ENCODE measurements at places on chromosomes 12 and 14.

DNA sequence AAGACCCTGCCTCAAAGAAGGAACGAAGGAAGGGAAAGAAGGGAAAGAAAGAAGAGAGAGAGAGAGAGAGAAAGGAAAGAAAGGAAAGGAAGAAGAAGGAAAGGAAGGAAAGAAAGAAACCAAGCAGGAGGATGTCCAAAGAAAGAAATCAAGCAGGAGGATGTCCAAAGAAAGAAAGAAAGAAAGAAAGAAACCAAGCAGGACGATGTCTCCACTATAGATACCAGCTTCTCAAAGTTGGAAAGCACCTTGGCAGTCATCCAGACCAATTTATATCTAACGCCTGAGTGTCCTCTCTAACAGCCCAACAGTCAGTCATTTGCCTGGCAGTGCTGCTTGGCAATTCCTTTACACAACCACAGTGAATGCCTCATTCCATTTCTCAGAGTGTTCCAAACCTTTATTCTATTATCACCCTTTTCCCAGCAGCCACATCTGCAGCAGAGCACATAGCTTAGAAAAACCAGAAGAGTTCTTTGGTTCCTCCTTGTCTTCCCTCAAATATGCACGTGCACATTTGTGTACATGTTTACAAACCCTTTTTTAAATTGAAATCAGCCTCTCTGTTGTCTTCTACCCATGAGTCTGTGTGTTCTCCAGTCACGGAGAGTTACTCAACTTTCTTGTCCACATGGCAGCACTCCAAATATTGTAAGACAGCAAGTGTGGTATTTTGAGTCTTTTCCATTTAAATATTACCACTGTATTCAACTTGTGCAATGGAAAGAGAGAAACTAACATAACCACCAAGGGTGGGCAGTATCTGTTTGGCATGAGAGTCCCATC lies 138.4 kb downstream of the STXBP6 start:
- DNase-seq, result no peak

- DNase-seq, result no peak
Observed at GRCh38 chr12:69459477-69459876, 10.7 kb upstream of the FRS2 start.

GRCh38 chr12:91835693-91836092 lies 310.0 kb downstream of the BTG1 start:
- DNase-seq, result no peak

GRCh38 chr12:6664902-6665301 lies 2.0 kb upstream of the ING4 start:
- no peak for DNase-seq

DNA sequence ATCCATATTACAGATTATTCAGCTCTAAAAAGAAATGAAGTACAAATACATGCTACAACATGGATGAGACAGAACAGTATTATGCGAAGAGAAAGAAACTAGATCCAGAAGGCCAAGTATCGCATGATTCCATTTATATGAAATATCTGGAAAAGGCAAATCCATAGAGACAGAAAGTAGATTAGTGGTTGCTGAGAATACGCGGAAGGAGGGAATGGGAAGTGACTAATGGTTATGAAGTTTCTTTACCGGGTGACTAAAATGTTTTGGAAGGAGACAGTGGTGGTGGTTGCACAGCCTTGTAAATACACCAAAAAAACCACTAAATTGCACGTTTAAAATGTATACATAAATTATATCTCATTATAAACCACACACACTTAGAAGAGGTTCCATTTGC lies 12.5 kb downstream of the PRDM4 start:
- DNase-seq, result no peak

DNA sequence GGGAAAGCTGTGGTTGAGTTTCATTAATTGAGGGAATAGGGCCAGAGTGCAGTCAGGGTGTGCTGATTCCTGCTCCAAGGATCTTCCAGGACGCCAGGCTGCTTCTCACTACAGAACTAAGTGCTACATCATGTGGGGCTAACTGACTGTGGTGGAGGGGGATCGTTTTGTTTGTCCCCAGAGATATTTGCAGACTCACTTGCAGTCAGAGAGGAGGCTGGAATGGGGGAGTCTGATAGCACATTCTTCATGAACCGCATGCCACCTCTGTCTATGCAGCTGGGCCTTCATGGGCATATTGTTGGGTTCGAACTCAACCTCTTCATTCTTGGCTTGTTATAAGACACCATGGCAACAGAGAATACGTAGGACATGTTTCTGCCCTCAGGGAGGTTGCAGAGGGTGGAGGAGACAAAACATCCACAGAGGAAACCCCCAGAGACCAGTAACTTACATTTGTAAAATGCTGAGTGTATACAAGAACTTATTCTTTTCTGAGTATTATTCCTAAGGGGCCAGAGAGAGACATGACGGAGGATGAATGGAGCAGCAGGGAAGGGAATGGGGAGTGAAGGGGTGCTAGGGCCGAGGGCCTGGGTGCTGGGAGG lies 13.0 kb downstream of the KRT7 start:
- DNase-seq, result no peak

DNA sequence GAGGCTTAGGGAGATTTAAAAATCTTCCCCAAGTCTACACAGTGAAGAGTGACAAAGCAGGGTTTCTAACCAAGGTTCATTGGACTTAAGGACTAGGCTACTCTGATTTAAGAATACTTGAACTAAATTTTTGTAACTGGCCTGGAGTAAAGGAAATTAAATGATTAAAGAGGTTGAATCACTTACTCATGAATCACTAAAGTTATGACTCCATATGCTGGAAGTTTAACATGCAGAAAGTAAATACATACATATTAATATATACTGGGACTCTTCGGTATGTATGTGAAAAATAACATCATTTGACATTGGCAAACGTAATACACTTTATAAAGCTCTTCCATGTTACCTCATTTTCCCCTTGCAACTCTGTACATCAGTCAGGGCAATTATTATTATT lies 322.9 kb downstream of the KCNH5 start:
- DNase-seq, result no peak

DNA sequence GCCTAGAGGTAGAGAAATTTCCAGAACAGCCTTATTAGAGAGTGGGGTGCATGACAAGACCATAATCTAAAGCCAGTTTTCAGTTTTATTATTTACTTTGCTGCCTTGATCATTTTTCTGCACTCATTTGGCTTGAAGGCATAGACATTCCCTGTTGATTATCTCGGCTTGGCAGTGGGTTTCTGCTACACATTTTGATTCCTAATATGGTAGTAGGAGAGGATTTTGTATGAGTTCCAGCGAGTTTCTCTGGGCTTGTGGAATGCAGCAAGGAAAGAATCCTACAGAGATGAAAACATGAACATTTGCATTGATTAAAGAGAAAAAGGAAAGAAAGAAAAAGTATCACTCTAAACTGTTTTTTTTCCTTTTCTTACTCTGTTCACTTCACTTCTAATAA lies 281.2 kb downstream of the PAWR start:
- no peak for DNase-seq

DNA sequence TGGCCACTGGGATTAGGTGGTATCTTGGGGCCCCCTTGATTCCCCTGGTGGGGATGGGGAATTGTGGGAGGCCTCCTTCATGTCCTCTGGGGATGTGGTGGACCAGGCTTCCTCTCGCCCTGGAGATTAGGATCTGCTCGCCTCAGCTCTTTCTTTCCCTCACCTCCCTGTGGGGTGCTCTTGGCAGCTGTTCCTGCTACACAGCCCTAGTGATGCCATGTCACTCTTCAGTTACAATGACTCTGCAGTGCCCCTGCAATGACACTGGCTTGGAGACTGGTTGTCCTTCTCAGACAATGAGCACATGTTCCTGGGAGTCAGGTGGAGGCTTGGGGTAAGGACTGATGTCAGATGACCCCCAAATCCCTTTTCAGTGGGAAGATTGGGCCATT lies 83.9 kb downstream of the ADCK1 start:
- DNase-seq, result no peak

DNA sequence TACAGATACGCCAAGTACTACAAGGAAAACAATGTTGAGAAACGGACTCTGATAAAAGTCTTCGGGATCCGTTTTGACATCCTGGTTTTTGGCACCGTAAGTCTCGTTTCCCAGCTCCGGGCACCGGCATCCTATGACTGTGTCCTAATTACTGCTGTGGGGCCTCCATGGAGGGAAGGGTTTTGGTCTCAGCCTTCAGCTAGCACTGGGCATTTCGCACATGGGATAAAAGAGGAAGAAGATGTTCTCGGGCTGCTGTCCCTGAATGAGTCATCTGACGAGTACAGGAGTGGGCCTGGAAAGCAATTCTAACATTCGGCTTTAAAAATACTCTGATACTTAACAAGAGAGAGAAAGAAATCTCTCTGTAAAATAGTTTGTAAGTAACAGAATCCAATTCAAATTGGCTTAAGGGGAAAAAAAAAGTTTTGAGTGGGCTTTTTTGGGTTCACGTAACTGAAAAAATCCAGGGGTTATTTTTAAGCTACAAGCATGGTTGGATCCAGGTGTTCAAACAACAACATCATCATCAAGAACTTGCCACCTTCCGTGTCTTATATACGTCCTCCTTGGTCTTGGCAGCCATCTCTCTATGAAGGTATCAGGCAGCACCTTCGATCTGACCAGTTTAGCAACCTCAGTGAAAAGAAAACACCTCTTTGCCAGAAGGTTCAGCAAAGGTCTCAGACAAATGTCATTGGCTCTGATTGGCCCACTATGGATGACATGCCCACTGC lies 34.4 kb upstream of the P2RX4 start:
- DNase-seq, result no peak

GRCh38 chr12:82682326-82682725 lies 4.4 kb upstream of the TMTC2 start:
- DNase-seq, result no peak

- no peak for DNase-seq
Observed at GRCh38 chr14:24263848-24264247, 871 bp upstream of the TGM1 start.

DNA sequence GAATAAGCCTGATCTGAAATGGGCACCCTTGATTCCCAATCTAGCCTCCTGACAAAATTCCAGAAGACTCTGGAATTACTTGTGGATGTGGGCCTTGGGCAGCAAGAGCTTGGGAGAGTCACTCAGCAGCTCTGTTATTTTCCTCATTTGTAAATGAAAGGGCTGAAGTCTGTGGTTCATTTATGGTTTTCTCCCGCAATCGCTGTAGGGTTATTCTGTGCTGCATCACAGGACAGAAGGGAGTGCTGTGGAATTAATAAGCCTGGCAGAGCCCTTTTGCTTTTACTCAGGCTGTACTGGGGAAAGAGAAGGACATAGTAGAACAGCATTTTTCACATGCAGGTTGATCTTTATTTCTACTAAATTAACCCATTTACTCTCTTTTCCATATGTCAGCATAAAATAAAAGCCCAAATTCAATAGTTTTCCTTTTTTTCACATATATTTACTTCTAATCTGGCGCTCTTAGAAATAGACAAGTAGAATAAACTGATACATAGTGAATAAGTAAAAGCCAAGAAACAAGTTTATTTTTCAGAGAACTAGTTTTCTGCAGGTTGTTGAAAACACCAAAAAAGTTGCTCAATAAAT lies 49.2 kb downstream of the DUSP16 start:
- DNase-seq, result no peak

DNA sequence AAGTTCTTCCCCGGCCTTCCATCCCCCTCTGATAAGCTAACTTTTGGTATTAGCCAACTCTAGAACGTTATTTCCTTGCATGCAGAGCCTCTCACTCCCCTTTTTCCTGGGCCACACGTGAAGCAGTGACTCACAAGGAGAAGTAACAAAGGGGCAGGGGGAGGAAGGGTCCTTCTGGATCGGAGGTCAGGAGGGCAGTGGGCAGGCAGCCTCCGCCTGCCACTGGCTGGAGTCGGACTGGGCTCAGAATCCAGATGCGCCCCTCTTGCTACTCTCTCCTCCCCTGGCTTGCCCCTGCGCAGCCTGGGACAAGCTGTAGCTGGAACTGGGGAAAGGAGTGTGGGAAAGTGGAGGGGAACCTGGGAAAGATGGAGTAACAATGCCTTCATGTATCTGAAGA lies 55.0 kb downstream of the TPCN1 start:
- no peak for DNase-seq

DNA sequence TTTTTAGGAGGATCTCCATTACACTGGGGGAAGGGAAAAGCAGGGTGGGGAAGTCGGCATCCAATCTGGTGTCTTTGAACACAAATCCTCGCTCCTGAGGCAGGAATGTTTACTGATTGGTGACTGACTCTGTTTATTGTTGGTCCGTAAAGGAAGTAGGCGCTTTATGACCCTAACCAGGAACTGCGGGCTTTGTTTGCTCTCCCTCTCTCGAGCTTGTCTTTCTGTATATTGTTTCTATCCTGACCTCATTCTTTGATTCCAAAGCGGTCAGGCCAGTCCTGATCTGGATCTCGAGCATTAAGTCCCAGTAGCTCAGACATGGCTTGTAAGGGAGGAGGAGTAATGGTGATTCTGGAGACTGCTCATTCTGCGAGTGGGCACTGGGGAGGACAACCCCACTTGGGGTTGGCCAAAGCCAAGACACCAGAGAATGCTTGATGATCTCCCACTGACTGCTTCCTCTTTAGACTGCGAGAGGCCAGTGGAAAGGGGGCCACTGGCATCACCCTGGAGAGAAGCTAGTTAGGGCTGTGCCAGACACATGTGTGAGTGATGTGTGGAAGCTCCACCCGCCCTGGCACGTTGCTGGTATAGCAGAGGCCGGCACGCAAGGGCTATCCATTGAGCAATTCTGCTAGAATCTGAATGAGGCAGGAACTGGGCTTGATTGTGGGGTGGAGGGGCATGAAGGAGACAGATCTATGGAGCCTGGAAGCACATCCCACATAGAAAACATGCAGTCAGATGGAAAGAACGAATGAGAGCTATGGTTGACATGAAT lies 194.6 kb downstream of the PAX9 start:
- DNase-seq, result no peak

- DNase-seq, result no peak
Observed at GRCh38 chr12:113655919-113656318, 184.2 kb upstream of the LHX5 start.

- no peak for DNase-seq
Observed at GRCh38 chr12:27965966-27966365, 6.6 kb downstream of the PTHLH start.

DNA sequence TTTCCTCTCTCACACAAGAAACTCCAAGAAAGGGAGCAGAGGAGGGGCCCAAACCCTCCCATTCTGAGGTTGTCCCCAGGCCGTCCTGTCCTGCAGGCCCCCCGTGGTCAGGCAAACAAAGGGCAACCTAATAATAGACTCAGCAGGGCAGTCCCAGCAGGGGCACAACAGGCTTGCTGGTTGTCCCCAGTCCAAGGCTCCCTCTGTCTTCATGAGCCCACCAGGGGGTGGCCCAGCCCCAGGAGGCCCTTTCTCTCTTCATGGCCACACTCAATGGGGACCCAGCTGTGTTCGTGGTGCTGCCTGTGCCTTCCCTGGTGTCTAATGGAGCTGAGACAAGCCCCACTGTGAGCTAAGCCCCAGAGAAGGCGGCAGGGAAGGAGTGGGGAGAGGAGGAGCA lies 359.9 kb downstream of the ADGRD1 start:
- no peak for DNase-seq

GRCh38 chr12:75859868-75860267 lies 171.7 kb downstream of the PHLDA1 start:
- no peak for DNase-seq

GRCh38 chr14:100803226-100803625 lies 22.7 kb upstream of the MEG3 start:
- DNase-seq, result no peak

- no peak for DNase-seq
Observed at GRCh38 chr14:52046376-52046917, 22.4 kb downstream of the NID2 start.

- no peak for DNase-seq
Observed at GRCh38 chr14:64755781-64756221, 51.6 kb downstream of the PLEKHG3 start.

- DNase-seq, result no peak
Observed at GRCh38 chr14:104865631-104866441, 768 bp downstream of the CEP170B start.

GRCh38 chr12:25023808-25024207 lies 74.9 kb upstream of the BCAT1 start:
- no peak for DNase-seq

GRCh38 chr12:67671419-67671818 lies 22.9 kb downstream of the DYRK2 start:
- no peak for DNase-seq
